HS-5 (cell line): ENCODE measurements at places on chromosomes 5 and 9.

DNA sequence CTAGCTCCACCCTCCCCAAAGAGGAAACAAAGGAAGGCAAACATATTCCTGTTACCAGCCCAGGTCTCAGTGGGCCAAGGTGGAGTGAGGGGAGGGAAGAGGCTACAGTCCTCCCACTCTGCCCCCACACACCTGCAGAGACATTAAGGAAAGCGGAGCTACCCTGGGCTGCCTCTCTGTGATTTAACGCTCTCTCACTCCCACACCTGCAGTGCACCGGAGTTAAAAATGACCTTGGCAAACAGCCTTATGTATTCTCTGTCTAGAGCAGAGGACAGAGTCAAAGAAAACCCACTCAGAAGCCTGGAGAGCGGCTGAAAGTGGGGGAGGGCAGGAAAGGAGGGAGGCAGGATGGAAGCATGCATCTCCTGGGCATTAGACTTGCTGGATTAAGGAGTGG, 32.7 kb downstream of the KCNIP1 start:
- no peak for DNase-seq

DNA sequence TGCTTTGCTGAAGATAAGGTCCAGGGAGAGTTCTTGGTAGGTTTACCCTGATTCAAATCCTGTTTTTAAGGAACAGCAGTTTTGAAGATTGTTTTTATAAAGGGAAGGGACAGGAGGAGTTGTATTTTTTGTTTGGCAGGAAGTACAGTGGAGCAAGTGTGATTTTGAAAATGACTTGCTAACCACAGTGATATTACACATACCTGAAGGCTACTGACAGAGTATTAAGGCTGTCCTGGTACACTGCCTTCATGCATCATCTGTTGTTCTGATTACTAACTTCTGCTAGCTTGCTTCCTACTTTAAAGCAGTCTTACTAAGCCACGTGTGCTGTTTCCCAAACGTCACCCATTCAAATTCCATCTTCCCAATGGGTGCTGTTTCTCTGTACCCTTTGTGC, 559.5 kb upstream of the SGCD start:
- no peak for DNase-seq

DNA sequence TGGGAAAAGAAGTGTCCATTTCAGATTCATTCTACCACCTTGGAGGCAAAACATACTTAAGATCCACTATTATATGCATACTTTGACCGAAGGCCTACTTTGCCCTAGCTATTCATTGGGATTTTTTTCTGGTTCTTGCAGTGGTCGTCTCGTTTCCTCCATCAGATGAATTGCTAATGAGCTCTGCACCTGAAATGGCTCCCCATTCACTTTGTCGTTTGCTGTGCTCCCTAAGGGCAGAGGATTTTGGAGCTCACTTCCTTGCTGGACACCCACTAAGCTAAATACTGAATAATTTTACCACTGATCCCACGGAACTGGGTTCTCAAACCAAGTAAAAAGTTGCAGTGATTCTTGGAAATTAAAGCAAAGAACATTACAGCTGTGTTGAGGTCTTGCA, 1.9 kb downstream of the KDM3B start:
- DNase-seq = no peak

DNA sequence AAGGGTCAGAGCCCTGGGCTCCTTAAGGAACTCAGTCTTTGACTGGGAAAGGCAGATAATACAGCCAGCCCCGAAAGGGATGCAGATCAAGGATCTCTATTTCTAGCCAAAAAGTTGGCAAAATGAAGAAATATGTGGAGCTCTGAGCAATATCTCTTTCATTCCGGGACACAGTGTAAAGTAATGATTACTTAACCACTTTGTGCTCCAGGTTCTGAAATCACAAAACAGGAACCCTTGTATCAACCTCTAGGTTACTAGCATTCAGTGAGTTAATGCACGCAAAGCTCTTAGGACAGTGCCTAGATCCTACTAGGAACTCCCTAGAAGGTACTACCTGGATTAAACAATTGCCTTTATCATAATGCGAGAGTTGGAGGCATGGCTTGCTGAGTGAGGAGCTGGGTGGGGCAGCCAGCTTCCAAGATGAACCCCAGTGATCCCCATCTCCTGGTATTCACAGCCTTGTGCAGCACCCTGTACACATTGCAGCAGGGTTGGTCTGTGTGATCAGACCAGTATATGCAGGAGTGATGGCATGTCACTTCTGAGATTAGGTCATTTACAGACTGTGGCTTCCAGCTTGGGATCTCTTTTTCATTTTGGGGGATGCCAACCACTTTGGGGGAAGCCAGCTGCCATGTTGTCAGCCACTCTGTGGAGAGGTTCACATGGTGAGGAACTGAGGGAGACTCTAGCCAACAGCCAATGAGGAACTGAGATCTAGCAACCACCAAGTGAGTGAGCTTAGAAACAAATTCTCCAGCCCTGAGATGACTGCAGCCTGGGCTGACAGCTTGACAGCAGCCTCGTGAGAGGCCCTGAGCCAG, 103.1 kb upstream of the SLC44A1 start:
- no peak for DNase-seq

DNA sequence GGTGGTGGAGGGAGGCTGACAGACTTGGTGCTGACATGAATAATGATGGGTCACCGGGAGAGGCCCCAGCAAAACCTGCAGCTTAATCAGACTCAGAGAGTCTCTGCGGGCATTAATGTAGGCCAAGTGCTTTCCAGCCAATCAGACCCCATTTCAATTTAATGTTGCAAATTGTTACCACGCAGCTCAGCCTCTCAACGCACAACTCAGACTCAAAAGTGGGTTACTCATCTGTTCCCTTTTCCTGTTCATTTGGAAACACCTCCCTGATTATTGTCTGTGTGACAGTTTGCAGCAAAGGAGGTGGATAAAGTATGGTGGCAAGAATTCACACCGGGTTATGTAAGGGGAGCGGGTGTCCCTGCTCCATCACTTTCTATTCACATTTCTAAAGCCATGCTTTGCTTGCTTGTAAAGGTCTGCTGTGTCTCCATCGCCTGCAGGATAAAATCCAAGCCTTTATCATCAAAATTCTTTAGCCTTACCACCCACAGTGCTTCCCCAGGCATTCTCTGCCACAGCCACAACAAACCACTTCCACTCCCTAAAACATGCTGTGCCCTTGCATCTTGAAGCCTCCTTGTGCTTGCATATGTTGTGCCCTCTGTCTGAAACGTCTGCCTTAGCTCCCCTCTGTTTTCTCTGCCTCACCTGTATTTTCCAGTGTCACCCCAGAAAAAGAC, 156.5 kb downstream of the ASTN2 start:
- DNase-seq = no peak

GRCh38 chr5:73129143-73129542, 8.8 kb downstream of the TMEM171 start:
- no peak for DNase-seq

DNA sequence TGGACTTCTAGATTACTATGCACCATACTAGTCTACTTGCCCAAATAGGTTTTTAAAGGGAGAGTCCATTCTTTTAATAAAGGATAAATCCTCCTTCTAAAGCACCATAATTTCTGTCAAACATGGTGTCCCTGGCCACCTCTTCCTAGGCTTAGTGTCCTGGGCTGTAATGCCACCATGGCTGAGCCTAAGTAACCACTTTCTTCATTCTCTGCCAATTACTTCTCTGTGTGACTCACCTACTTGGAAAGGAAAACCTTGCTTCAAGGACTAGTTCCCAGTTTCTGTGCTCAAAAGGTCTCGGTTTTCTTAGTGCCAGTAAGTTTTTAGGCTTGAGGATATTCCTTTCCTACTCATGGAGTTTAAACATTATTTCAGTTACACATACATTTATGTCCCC, 273.4 kb downstream of the DENND1A start:
- no peak for DNase-seq

GRCh38 chr5:75532190-75532589, 20.5 kb downstream of the POLK start:
- no peak for DNase-seq
